ENCODE measurements at places on chromosomes 4 and X.
A peak's percentile ranks its signal among the peaks of the same experiment; 100 is the strongest.

- DNase-seq: peak; percentile 81
Measured at GRCh38 chrX:53476371-53476770, 42.2 kb upstream of the HSD17B10 start.

- no peak for DNase-seq
Measured at GRCh38 chr4:17493619-17494018, 18.3 kb downstream of the QDPR start.

DNA sequence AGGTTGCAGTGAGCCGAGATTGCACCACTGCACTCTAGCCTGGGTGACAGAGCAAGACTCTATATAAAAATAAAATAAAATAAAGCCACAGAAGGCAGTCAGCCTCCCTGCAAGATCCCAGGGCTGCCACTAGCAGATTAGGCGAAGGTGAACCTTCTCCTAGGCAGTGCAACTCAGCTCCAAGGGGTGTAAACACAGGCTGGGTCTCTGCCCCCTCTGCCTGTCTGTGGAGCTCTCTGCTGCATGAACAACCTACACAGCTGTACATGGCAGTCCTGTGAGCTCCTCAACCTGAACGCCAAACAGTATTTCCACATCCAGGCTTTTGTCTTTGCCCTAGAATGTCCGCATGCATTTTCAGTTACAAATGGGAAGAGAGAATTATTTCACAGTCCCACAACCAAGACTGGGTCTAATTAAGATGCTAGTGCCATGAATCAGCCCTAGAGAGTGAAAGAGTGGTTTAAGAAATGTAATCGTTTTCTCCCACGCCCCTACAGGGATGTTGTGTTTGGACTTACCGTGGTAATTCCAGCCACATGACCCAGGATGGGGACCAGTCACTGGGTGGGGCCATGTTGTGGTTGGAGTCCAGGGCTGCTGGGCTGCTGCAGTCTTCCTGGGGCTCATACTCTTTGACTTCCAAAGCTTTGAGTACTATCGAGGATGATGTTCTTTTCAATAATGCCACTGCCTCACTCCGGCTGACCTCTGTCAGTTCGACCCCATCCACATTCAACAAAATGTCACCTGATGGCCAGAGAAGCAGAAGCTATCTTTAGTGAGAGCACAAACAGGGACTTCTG lies 99.0 kb downstream of the FIP1L1 start:
- DNase-seq: peak; percentile 99

GRCh38 chrX:44343412-44344141 lies at the start of gene EFHC2:
EFHC2 (minus strand) TSS chrX:44343672; CDS start chrX:44343588, 84 bp downstream.
- peak; percentile 68 for DNase-seq

GRCh38 chrX:103063918-103064434 lies at the start of gene BEX1:
BEX1 (minus strand) TSS chrX:103064171; CDS start chrX:103063274, 897 bp downstream.
- DNase-seq: peak; percentile 69

DNA sequence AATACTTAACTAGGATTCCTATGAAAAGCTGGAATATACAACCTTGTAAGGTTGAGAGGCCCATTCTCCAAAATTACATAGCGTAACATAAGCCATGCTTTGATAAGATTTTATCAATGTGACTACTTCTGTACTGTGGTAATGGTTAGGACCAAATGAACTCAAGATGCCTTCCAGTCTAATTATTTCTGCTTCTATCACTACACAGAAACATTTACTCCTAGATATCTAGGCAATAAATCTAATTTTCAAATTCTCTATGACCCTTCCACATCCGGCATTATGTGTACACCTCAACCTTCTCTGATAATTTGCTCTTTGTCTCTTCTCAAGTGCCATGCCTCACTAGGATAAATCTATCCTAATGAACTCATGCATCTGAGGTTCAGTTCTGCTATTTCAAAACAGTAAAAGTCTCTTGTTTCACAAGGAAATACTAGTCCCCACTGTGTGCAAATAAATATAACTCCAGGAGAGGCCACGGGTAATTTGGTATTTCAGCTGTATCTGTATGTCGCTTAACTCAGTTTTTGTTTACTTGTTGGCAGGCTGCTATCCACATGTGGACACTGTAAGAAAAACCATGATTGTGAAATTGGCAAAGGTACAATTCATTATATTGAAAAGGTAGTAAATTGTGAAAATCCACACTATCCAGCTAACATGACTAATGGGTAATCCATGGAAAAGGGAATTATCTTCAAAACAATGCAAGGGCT lies 93.3 kb downstream of the PRDM5 start:
- DNase-seq: no peak

DNA sequence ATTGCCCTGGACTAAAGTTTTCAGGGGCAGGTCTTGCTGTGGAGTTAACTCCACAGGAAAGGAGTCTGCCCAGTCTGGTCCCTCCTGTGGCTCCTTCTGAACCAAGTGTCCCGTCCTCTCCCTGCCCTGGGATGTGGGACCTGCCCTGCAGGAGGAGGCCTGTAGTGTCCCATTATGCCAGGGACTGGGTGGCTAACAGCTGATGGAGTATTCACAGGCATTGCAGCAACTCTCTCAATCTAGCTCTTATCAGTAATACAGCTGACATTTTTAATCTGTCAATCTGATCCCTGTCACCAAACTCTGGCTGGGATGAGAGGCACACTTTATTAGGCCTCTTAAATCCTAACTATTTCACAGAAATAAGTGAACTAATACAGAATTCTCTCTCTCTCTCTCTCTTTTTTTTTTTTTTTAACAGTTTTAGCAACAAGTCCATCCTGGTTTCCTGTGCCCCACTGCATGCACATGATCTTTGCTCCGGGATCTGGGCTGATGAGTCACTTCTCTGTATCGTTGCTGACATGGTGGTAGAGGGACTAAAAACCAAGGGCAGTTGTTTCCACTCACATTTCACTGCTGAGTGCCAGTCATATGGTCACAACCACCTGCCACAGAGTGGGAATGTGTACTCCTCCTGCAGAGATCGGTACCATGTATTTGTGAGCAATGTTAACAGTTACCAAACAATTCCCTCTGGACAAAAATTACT lies 39.1 kb downstream of the HAND2 start:
- DNase-seq: peak; percentile 73

DNA sequence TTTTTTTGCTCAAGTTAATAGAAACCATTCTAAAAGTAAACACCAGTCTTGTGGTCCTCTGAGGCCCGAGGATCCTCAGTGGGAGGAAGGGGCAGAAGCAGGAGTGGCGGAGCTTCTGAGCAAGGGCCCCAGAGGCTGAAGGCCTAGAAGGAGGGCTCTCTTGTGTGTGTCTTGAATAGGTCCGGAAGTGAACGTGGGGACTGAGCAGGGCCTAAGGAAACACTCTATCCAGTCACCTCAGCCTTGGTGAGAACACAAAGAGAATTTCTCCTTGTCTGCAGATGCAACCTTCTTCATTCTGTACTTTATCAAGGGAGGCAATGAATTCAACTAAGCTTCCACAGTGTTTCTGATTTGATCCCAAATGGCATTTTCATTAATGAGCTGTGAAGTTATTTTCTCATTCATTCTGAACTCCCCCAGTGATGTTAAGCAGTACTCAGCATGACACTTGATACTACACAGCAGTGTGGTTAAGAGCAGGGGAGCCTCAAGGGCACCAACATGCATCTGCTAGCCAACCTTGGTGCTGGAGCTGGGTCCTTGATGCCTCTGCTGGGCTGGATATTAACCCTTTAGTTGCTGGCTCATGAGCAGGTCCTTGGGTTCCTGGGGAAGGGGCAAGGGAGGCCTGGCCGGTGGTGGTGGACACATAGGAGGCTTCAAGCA lies 64.7 kb downstream of the RBM47 start:
- no peak for DNase-seq

GRCh38 chr4:92198711-92199110 lies 105.1 kb upstream of the GRID2 start:
- peak; percentile 73 for DNase-seq

DNA sequence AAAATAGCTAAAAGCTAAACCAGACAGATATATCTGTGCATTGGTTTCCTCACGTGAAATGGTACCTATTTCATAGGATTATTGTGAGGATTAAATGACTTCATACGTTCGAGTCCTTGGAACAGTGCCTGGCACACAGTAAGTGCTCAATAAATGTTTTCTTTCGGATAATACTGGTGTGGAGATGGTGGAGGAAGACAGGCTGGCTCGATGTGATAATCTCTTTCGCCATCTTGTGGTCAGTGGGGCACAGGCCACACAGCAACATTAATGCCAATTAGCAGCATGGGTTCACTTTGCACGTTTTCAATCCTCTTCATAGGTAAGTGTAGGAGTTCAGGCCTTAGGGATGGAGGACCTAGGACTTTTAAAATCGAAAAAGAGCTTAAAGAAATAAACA lies 9.3 kb downstream of the PAGE4 start:
- peak; percentile 40 for DNase-seq

- no peak for DNase-seq
Measured at GRCh38 chrX:39749728-39750127, 348.0 kb downstream of the BCOR start.

DNA sequence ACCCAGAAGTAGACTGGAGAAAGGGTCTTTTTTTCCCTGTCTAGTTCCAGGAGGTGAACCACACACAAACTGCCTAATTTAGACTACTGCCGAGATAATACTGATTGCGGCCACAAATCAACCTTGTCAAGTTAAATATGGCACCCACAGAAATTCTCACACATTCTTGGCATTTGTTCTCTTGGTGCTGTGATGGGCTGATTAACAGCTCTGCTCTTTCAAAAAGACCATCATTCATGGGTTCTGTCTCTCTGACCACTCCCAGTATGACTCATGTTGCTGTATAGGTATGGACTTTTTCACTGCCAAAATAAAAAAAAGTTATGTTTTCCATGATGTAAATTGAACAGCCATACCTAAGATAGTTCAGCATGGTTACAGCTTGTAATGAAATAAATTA lies 1003.5 kb upstream of the LCORL start:
- DNase-seq: no peak

GRCh38 chrX:130145123-130145522 lies 20.5 kb downstream of the AIFM1 start:
- DNase-seq: no peak

DNA sequence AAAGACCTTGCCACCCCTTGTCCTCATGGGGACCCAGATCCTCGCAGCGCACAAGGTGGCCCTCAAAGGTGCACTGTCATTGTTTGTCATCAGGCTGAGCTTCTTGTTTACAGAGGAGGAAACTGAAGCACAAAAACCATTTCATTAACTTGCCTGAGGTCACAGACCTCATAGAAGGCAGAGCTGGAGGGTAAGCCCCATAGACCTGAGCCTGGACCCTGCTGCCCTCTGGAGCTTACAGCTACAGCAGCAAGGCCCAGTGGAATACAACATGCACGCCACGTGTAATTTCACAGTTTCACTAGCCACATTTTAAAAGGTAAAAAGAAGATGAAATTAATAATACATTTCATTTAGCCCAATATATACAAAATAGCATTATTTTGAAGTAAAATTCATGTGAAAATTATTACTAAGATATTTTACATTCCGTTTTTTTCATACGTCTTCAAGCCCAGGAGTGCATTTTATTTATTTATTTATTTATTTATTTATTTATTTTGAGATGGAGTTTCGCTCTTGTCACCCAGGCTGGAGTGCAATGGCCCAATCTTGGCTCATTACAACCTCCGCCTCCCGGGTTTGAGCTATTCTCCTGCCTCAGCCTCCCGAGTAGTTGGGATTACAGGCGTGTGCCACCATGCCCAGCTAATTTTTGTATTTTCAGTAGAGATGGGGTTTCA lies 8.8 kb downstream of the JAKMIP1 start:
- no peak for DNase-seq

All from GM23248 (cell line).